ENCODE measurements at places on chromosomes 2 and 18.
A peak's percentile ranks its signal among the peaks of the same experiment; 100 is the strongest.

DNA sequence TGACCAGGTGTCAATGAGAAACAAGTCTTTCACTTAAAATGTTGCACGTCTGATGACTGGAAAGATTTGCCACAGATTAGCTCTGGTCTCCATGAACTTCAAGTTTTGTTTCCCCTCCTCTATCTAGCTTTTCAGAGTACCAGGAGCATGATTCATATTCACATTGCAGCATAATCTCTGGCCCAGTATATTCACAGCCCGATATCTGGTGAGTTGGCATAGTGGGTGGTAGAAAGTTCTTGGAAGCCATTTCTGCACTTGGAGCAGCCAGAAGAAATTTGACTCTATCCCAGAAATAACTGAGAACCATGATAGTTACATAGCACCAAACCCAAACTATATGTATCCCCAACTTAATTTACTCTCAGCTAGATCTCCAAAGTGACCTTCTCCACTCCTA, 503.9 kb downstream of the PID1 start:
- DNase-seq: no peak

DNA sequence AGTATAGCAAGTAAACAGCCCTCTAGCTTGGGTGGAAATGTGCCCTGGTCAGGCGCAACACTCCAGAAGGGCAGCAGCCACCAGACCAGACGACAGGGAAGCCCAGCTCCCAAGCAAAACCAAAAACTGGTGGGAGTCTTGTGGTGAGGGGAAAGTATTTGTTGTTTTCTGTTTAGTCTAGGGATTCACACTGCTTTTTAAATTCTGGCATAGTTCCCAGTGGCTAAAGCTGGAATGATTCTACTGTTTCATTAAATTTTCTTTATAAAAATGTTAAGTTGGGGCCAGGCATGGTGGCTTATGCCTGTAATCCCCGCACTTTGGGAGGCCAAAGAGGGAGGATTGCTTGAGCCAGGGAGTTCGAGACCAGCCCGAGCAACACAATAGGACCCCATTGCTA, 38.5 kb downstream of the MERTK start:
- DNase-seq: no peak

DNA sequence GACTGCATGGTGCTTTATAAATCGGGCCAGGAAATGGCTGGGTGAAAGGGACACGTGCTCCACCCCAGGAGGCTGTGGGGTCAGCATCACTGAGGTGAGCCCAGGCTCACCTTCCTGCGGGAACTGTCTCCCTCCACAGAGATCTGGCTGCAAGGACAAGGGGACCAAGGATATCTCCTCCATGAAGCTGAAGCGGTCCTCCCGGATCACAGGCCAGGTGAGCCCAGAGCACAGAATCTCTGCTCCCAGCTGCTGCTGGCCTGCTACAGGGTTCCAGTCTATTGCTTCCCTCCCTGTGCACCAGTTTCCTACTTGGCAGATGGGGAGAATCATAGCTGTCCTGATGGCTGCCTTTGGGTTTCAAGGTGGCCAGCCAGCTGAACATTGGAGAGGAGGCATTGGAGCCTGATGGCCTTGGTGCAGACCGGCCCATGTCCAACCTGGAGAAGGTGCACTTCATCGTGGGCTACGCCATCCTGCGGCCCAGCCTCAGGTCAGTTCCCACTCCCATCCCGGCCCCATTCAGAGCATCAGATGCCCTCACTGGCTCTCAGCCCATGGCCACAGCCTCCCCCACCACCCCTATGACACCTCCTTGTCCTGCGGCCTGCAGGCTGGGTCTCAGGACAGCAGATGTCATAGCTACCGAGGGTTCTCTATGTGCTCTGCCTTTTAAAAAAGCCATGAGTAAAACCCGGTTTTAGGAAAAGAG, 33.7 kb upstream of the GPR17 start:
- DNase-seq: peak; percentile 6

- no peak for DNase-seq
Measured at GRCh38 chr2:29848566-29849310, 72.6 kb downstream of the ALK start.

DNA sequence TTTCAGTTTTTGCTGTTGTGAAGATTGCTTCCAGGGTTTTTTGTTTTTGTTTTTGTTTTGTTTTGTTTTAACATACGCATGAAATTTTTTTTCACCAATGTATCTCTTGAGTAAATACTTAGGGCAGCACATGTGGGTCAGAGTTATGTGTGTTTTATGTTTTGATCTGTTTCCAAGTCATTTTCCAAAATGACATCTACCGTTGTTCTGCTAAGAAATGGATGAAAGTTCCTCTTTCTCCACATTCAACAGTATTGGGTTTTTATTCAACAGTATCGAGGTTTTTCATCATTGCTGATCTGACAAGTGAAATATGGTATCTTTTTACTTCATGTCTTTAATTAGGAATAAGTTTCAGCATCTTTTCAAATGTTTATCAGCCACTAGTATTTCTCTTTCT, 16.7 kb downstream of the RNF144A start:
- DNase-seq: no peak

DNA sequence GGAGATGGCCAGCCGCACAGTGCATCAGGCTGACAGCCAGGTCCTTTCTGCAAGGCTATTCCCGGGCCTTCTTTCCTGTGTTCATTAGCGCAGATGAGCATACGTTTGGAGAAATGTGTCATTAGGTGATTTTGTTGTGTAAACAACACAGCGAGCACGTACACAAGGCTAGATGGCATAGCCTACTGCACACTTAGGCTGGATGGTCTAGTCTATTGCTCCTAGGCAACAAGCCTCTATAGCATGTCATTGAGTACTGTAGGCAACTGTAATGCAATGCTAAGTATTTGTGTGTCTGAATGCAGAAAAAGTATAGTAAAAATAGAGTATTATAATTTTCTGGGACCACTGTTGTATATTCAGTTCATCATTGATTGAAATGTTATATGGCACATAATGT, 50.9 kb upstream of the PHLPP1 start:
- no peak for DNase-seq
